ENCODE measurements at places on chromosomes 5 and 9. TPM values are rescaled to one million over a fixed set of nuclear protein-coding genes. Genes with fewer than 3 reads are reported as not detected.

GRCh38 chr5:14756478-14756877 is 92.0 kb downstream of the OTULIN start:
- H3K27ac ChIP-seq: no peak overlapping the region
- no peaks in the 10 kb centered on the region for H3K4me1 ChIP-seq
- DNase-seq: no peak
- H3K4me3 ChIP-seq: no peak overlapping the region
- no peaks in the 10 kb centered on the region for H3K36me3 ChIP-seq
- H3K27me3 ChIP-seq: no peaks in the 10 kb centered on the region

GRCh38 chr5:112848116-112848811 is 12.8 kb upstream of the SRP19 start:
- H3K27me3 ChIP-seq: no peaks in the 10 kb centered on the region
- peaks cover 4% of the 10 kb centered on the region for H3K4me1 ChIP-seq
- H3K36me3 ChIP-seq: no peaks in the 10 kb centered on the region

- DNase-seq: no peak
- no peaks in the 10 kb centered on the region for H3K36me3 ChIP-seq
- no peaks in the 10 kb centered on the region for H3K27me3 ChIP-seq
- no peak overlapping the region for H3K4me3 ChIP-seq
- no peak overlapping the region for H3K27ac ChIP-seq
- H3K4me1 ChIP-seq: no peaks in the 10 kb centered on the region
These were observed 12.3 kb downstream of the SARDH start for GRCh38 chr9:133725886-133726285.

GRCh38 chr9:16675131-16675530 is 195.3 kb downstream of the BNC2 start:
- DNase-seq: no peak
- H3K36me3 ChIP-seq: no peaks in the 10 kb centered on the region
- H3K4me3 ChIP-seq: no peak overlapping the region
- H3K4me1 ChIP-seq: no peaks in the 10 kb centered on the region
- H3K27me3 ChIP-seq: no peaks in the 10 kb centered on the region
- no peak overlapping the region for H3K27ac ChIP-seq

- no peak for DNase-seq
- H3K4me3 ChIP-seq: no peak overlapping the region
- no peaks in the 10 kb centered on the region for H3K27me3 ChIP-seq
- no peak overlapping the region for H3K27ac ChIP-seq
- H3K4me1 ChIP-seq: no peaks in the 10 kb centered on the region
These were observed 54.4 kb upstream of the SH3PXD2B start for GRCh38 chr5:172508471-172509404.

DNA sequence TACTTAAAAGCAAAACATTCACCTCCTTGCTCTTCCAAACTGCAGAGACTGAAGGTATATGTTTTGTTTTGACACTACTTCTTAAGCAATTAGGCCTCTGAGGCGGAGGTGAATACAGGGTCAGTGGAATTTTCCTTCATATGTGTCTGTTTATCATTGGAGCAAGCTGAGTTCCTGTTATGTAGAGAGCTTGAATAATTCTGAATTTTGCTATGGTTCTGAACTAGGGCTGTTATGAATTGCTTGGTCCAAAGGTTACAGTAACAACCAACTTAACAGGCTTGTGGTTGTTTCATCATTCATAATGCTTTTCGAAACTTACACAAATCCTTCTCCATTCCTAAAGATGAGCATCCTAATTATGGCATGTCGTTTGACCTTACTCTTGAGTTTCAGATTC is 444.6 kb upstream of the MEF2C start:
- no peaks in the 10 kb centered on the region for H3K27me3 ChIP-seq
- no peaks in the 10 kb centered on the region for H3K4me1 ChIP-seq
- no peak for DNase-seq

DNA sequence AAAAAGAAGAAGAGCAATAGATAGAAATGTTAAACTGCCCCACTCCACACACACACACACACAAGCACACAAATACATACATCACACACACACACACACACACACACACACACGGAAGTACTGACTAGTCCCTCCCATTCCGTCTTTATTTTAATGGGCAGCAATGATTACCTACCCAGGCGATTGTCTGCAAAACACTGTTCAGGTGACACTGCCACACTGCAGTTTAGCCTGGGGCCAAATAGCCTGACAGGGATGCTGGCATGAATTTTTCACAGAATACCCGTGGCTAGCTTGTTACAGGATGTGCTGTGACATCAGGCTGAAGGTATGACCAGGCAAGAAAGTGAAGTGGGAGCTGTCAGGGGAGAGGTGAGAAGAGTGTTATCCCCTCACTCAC is 86.9 kb downstream of the FRMD3 start:
- no peak overlapping the region for H3K27ac ChIP-seq
- no peaks in the 10 kb centered on the region for H3K36me3 ChIP-seq

- no peak overlapping the region for H3K4me3 ChIP-seq
- H3K4me1 ChIP-seq: no peaks in the 10 kb centered on the region
- no peak for DNase-seq
- no peaks in the 10 kb centered on the region for H3K27me3 ChIP-seq
- H3K36me3 ChIP-seq: no peaks in the 10 kb centered on the region
These were observed 469.4 kb downstream of the CCDC171 start for GRCh38 chr9:16022228-16022627.

- no peak overlapping the region for H3K27ac ChIP-seq
- no peaks in the 10 kb centered on the region for H3K4me1 ChIP-seq
- H3K36me3 ChIP-seq: no peaks in the 10 kb centered on the region
- no peak overlapping the region for H3K4me3 ChIP-seq
These were observed 79.7 kb upstream of the ICE1 start for GRCh38 chr5:5342784-5343183.

DNA sequence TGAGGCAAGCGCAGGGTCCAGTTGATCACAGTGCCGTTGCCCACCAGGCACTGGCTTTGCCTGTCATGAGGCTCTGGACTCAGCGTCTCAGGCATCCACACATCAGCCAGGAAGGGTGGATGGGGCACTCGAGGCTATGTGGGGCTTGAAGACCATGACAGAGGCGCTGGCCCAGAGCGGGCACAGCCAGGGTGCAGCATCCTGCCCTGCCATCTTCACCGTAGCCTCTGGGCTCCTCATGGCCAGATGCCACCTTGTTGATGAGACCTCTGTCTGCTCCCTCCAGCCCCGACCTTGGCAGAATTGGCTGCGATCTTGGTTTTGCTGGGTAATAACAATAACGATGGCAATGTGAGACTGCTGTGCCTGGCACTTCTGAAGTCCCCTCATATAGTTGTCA is 404.2 kb upstream of the IRX2 start:
- H3K4me1 ChIP-seq: no peaks in the 10 kb centered on the region
- no peaks in the 10 kb centered on the region for H3K27me3 ChIP-seq
- H3K4me3 ChIP-seq: no peak overlapping the region
- no peaks in the 10 kb centered on the region for H3K36me3 ChIP-seq
- H3K27ac ChIP-seq: no peak overlapping the region
- no peak for DNase-seq

GRCh38 chr5:137273511-137273910 is 225.6 kb downstream of the SPOCK1 start:
- H3K36me3 ChIP-seq: no peaks in the 10 kb centered on the region
- H3K27me3 ChIP-seq: no peaks in the 10 kb centered on the region
- no peak overlapping the region for H3K4me3 ChIP-seq
- DNase-seq: no peak
- H3K4me1 ChIP-seq: peaks cover 9% of the 10 kb centered on the region
- H3K27ac ChIP-seq: no peak overlapping the region

GRCh38 chr5:2193142-2193541 is 310.4 kb upstream of the IRX4 start:
- H3K4me3 ChIP-seq: no peak overlapping the region
- no peaks in the 10 kb centered on the region for H3K4me1 ChIP-seq
- no peaks in the 10 kb centered on the region for H3K27me3 ChIP-seq
- H3K27ac ChIP-seq: no peak overlapping the region
- DNase-seq: no peak

GRCh38 chr9:132784286-132784830 is 93.7 kb downstream of the AK8 start:
- H3K27me3 ChIP-seq: no peaks in the 10 kb centered on the region
- H3K27ac ChIP-seq: no peak overlapping the region
- H3K4me1 ChIP-seq: no peaks in the 10 kb centered on the region

Gene FAM169A
- 0.28 TPM for total RNA-seq

Gene ANKRD18A
- total RNA-seq: 12.7 TPM

Gene TSSK1B
- total RNA-seq: 0.09 TPM

Gene SPINK13
- not detected for total RNA-seq

Gene MPDZ
- 5.3 TPM for total RNA-seq
